Activated CD4-positive, alpha-beta memory T cell treated with anti-CD3 and anti-CD28 coated beads for 36 hours (primary cell): ENCODE measurements at places on chromosomes 6 and 20. TPM values are rescaled to one million over a fixed set of nuclear protein-coding genes. Genes with fewer than 3 reads are reported as not detected.

Gene C20orf144
- total RNA-seq, result 0.31 TPM

- no peak for DNase-seq
Observed at GRCh38 chr20:51513545-51513944, 29.0 kb downstream of the NFATC2 start.

Gene CCR6
- total RNA-seq, result 5.1 TPM

DNA sequence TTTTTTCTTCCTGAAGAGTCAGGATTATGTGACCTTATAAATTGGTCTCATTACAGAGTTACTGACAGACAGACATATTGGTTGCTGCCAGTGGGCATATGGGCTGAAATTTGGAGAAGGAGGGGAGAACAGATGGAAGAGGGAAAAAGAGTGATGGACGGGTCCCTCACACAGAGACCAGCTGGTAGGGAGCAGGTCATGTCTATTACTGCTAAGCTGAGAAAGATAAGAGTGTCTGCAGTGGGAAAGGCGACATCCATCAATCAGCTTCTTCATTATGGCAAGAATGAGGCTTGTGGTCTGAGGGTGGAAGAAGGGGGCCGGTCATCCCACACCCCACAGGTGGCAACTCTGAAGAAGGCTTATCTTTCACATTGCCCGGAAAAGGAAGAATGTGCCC is 353.8 kb upstream of the RSPO3 start:
- DNase-seq, result no peak

GRCh38 chr6:128438393-128438792 is 82.0 kb downstream of the PTPRK start:
- DNase-seq, result no peak

GRCh38 chr6:64505312-64505711 is 869.7 kb downstream of the PHF3 start:
- peak; percentile 9 for DNase-seq

DNA sequence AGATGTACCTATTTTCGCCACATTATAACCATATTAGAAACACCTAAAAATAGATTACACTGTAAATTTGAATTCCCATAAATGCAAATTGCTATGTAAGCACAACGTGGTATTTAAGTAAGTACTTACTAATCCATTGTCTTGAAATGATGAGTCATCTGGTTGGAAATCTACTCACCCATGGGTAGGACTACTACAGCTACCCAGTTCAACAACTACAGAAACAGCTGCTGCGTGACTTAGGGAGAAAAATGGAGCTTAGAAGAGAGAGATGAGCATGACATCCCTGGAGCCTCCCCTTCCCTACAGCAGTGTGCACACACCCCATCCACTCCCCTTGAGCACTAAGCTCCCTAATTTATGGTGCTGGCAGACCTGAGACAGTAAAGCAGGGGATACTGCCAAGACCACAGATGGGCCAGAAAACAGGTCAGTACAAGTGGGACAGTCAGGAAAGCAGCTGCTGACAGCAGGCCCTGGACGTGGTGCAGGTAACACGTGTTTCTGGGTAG is 26.9 kb downstream of the RRAGD start:
- no peak for DNase-seq

GRCh38 chr6:136739501-136739900 is 52.8 kb downstream of the MAP3K5 start:
- no peak for DNase-seq

GRCh38 chr6:48973491-48973890 is 489.6 kb downstream of the MMUT start:
- no peak for DNase-seq

DNA sequence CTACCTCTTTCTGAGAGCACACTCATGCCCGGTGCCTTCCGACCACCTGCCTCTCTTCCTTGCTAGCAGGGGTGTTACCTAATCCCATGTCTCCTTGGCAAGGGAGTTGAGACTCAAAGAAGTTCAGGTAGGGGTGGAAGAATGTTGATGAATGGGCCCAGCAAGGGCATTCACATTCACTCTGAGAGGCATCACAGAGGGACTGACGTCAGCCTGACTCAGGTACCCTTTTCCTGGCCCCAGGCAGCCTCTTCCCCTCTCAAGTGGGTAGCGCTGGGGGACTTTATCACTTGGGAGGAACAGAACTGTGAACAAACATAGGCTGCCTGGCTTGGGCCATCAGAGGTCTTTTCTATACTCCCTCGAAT is 35.3 kb downstream of the HM13 start:
- no peak for DNase-seq

DNA sequence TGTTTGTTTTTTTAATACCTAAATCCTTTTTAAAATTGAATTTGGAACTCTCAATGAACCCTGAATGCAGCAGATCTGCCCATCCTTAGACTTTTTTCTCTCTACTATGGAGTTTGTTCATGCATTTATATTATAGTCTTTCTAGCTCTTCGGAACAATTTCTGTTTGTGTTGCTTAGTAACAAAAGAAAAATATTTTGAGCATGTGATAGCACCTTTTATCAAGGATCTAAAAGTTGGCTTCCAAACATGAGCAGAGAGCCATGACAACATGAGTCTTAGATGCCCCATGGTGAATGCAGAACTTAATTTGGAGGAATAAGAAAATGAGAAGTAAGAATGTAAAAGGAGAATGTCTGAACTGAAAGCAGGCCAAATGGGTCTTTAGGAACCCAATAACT is 133.7 kb downstream of the EDN1 start:
- no peak for DNase-seq

DNA sequence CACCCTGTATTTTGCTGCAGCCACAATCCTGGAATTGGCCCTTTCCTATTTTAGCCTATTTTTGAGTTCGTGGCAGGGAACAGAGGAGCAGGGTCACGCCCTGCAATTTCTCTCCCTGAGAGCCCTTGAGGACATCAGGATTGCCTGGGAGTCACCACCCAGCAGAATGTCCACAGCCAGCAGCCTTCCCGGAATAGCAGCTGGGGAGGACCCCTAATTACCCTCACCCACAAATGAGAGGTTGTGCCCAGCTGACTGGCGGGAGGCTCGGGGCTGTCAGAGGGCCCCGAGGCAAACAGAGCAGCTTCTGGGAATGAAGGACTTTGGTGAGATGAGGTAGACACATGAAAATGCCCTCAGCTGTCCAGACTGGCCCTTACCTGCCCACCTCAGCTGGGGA is 165.1 kb downstream of the PREX1 start:
- DNase-seq, result no peak

DNA sequence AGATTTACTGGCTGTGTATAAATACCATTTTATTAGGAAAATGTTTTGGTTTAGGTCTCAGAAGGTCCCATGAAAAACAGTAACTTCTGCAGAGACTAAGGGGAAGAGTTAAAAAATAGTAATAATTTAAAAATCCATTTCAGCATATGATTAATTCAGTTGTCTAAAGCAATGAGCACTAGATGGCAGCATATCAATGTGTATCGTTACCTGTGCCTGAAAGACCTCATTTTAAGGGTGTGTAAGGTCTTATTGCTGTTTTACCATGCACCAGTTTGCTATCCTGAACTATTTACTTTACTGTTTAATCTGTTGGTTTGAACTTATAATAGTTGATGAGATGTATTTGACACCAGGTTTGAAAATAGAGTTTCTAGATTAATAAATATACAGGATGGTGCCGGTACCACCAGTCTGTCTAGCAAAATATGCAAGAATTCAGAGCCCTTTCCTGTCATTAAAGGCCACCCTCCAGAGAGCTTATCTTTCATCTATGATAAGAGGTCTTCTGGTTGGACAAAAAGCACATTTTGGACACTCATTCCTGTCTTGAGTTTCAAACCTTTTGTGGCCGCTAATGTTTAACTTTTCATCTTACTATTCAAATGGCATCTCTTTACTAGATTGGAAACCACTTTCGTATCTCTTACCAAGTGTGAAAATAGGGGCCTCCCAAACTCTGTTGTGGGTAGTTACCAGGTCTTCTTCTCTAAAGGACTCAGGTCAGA is 8.9 kb upstream of the AHI1 start:
- no peak for DNase-seq

Gene DNAH8
- 0.22 TPM for total RNA-seq

DNA sequence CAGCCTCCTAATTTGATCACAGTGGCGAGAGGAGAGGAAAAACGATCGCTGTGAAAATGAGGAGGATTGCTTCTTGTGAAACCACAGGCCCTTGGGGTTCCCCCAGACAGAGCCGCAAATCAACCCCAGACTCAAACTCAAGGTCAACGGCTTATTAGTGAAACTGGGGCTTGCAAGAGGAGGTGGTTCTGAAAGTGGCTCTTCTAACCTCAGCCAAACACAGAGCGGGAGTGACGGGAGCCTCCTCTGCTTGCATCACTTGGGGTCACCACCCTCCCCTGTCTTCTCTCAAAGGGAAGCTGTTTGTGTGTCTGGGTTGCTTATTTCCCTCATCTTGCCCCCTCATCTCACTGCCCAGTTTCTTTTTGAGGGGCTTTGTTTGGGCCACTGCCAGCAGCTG is 28.7 kb downstream of the SAYSD1 start:
- peak; percentile 80 for DNase-seq

GRCh38 chr6:64238071-64238470 is 602.5 kb downstream of the PHF3 start:
- DNase-seq, result no peak

- no peak for DNase-seq
Observed at GRCh38 chr6:11835065-11835464, 56.5 kb upstream of the ADTRP start.

DNA sequence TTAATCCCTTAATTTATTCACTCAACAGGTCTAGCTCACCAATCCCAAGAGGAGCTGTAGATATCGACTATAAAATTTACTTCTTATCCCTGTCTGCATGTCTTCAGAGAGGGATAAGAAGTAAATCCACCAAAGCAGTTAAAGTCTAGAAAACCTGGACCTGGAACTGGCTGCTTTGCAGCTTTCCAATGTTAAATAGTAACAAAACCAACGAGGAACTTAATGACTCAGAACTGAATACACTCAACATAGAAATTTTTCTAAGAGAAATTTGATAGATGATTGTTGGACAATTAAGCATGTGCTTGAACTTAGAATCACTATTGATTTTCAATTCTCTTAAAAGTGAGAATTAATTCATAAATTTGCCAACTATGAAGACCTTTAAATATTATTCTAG is 11.5 kb upstream of the TMEM244 start:
- no peak for DNase-seq

DNA sequence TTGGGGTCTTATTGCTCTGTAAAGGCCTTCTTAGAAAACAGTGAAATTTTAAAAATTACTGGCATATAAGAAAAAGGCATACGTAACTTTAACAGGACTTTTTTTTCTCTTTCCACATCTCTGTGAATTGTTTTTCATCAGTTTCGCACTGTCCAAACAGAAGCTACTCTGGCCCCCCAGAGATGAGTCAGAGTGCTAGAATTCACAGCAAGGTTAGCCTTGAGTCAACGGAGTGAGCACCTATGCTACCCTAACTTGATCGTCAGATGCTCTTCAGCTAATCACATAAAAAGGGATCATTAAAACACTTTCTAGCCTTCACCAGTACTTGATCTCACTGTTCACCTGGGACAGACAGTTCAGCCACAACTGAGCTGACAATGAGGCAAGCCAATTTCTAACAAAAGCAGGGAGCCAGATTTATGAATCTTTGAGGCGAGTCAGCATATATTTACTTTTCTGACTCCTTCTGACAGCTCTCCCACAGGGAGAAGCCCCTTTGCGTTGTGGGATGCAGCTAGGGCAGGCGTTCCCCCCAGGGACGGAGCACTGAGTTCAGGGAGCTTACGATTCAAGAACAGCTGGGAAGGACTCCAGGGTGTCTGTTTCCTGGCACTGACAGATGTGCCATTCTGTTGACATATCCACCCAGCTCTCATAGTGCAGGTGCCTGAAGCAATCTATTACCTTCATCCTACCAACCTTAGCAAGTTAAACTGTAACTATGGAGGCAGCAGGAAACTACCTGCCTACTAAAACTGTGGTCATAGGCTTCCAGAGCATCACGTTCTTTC is 46.4 kb upstream of the SPDEF start:
- no peak for DNase-seq

GRCh38 chr6:125718109-125718508 is 31.3 kb upstream of the HEY2 start:
- no peak for DNase-seq

DNA sequence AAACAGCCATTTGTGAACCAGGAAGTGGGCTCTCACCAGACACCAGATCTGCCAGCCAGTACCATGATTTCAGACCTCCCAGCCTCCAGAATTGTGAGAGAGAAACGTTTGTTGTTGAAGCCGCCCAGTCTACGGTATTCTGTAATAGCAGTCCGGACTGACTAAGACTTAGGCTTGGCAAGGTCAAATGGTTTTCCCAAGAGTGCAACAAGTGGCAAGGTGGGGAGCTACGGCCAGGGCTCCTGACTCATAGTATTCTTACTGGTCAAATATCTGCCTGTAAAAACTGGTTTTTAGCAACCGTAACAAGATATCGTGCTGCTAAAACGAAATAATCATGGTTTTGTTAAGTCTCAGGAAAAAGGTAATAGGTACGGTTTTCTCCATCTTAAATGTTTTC is 37.8 kb downstream of the MCUR1 start:
- DNase-seq, result no peak

GRCh38 chr20:64119301-64119680 is 11.9 kb upstream of the NPBWR2 start:
- DNase-seq, result no peak

Gene CGA
- not detected for total RNA-seq

DNA sequence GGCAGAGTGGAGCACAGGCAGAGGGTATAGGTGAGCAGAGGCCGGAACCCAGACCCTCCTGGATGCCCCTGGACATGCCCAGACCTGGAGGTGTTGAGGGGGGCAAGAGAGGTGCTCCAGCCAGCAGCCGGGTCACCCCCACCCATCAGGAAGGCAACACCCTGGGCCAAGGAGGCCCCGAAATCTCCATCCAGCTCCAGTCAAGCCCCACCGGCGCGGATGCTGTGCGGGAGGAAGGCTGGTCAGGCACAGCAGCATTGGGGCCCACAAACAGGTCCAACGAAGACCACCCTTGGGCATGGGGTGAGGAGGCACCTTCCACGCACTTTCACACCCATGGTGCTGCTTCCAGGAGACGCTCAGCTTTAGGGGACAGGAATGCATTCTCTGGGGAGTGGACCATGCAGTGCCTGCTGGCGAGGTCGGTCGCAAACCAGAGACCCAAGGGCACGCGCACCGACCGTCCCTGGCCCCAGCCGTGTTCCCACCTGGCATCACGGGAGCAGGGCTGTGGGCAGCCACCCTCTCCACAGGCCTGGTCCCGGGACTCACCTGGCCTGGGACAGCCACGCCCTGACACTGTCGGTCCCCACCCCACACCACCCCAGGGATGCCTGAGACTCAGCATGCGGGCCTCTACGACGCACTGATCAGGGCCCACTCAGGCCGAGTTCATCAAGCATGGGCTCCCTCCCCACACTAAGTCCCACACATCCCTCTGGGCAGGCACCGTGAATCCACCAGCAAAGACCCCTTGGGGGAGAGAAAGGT is 43.6 kb upstream of the ZBP1 start:
- DNase-seq, result no peak

DNA sequence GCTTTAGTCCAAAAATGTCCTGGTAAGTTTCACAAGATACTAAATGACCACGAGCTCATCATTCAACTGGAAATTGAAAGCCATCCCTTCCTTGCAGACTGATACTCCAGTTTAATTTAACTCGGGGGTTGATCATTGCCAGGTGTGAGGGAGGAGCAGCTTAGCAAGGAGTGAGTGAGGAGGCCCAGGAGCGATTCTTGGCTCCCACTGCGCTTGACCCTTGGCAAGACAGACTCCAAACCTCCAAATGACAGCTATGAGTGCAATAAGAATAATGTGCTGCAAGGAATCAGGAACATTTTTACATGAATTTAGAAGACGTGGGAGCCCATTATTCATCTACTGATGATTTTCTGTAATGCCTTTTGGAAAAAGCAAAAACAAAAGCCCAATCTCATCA is 64.9 kb downstream of the LAMA4 start:
- DNase-seq, result no peak
